Hematopoietic multipotent progenitor cell (in vitro differentiated cells): ENCODE measurements at places on chromosomes 5 and 9.
A peak's percentile ranks its signal among the peaks of the same experiment; 100 is the strongest.

- no peak for DNase-seq
Measured at GRCh38 chr9:77605449-77606220, 42.5 kb downstream of the GNA14 start.

GRCh38 chr5:60257596-60258271 is 364.2 kb upstream of the PDE4D start:
- no peak for DNase-seq

DNA sequence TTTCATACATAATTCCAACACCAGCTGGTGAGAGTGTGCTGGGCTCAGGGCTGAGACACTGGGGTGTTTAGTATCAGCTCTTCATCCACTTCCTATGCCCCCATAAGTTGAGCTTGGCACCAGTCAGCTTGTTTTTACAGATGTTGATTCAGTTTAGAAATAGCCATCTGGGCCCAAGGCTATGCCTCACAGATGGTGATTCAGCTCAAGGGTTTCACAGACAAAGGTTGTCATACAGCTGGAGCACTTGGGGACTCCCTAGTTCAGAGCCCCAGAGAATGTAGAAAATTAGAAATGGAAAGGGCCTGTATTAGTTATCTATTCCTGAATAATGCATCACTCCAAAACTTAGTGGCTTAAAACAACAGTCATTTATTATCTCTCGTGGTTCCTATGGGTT is 10.3 kb upstream of the CRHBP start:
- DNase-seq, result no peak

GRCh38 chr5:108380531-108381349 is 1.2 kb downstream of the FBXL17 start:
- DNase-seq, result no peak

DNA sequence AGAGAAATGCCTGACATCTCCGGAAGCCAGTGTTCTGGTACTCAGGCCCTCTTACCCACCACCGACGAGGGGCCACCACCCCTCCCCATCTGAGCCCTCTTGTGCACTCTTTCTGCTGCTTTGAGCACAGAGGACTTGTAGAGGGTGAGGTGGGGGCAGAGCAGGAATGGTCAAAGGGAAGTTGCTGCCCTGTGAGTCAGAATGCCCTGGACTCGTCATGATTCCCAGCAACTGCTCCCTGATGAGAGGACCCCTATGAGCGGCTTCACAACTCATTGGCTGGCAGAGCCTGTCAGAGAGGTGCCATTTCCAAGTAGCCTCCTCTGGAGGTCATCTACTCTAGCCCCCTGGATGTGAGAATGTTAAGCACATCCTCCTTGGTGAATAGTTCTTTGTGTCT is 845 bp downstream of the ECSCR start:
- DNase-seq, result no peak

GRCh38 chr5:160293901-160294561 is 18.3 kb downstream of the CCNJL start:
- no peak for DNase-seq

DNA sequence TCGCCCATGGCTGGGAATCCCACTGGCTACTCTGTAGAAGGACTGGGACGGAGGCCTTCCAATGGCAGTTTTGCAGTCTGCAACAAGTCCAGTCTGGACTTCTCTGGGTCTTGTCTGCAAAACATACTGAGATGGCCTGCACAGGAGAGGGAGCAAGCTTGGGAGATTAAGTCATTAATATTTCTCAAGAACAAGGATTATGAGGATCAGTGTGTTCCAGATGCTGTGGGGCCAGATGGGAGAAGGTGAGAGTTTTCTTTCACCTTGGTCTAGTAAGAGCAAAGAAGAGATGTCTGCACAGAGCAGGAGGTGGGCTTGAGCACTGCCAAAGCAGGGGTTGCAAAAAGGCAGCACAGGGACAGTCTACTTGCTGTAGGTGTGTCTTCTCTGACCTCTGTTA is at the start of gene PDE6A:
Gene PDE6A, minus strand, starts transcription at position 128 of the 400 bp plus-strand sequence. Its CDS starts 120 bp downstream, at position 8.
- no peak for DNase-seq

DNA sequence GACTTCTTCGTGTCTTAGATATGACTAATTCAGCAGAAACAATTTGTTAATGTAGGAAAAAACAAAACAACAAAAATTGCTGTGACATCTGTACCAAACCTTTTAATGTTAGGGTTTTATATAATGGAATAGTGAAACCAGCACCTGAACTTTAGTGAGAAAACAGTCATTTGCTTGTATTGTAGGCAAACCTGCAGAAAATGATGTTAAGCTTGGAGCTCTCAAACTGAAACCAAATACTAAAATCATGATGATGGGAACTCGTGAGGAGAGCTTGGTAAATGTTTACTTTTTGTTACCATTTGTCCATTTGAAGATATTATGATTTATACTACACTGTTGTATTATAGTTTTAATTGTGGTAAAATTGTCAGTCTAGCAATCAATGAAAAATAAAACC is 6.6 kb downstream of the UBLCP1 start:
- DNase-seq, result no peak

DNA sequence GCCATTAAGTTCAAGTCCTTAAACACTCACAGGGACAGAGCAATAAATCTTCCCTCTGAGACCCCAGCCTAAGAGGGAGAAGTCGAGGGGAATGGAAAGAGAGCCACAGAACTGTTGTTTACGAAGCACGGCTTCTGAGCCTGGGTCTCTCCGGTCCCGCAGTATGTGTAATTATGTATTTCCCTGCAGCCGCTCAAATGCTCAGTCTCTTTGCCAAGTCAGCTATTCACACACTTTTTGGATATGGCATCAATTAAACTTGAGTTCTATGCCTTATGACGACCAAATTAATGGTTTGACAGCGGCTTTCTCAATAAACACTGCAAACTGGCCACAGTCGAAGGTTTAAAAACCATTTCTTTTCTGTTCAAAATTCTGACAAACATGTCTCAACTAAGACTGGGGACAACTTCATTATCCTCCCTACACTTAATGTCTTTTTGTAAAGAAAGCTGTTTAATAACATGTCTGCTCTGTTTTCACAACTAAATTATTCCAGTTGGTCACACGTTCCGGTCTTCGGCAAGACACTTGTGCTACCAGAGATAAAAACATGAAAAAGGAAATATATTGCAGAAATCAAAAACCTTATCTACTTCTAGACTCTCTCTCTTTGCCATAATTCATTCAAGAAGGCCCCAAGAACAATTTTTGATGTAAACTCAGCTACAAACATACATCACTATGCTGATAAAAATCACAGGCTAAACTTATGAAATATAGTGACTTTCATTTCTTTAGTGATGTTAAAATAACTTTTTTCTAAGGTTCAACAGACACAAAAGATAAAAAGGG is 203.2 kb downstream of the GAPVD1 start:
- no peak for DNase-seq

DNA sequence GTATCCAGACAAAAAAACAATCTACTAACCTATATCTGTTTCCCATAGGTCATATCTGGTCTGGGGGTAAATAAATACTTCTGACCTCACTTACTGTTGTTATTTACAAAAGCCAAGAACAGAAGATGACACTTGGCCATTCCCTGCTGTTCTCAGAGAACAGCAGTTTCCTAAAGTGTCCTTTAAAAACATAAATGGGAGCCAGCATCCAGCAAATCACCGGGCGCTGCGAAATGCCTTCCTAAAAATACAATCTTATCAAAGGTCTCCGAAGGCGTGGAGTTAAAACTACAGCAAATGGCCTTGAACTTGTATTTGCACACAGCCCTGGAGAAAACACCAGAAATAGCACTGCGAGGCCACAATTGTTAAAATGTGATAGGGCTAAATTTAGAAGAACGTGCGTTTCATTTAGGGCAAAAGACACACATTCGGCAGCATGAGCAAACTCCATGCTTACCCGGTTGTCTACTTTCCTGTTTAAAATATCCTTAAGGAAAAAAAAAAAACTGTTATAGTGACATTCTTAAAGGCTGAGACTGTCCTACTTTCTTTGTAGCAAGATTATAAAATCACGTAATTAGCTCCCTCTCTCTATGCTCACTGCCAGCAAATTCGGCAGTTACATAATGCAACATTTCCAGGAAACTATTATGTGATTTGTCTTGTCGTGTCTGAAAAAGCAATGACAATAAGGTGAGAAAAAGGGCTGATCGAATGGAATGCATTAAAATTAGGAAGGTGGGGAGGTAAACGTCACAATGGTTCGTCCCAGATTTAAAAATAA is 1.5 kb downstream of the NFIL3 start:
- DNase-seq, result peak; percentile 24

DNA sequence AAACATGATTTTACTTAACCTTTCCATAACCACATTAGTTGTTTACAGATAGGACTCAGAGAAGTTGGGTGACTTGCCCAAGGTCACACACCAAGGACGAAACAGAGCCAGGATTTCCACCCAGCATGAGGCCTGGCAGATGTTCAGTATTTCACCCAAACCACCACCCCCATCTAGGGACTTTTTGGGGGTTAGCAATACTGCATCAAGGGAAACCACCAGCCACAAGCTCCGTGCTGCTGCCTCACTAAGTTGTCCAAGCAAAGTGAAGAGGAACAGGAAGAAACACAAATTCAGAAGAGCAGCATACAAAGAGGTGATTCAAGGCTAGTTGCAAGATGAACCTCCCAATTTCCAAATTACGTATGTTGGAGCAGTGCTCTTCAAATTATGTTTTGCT is 219.6 kb upstream of the RORB start:
- DNase-seq, result peak; percentile 36

DNA sequence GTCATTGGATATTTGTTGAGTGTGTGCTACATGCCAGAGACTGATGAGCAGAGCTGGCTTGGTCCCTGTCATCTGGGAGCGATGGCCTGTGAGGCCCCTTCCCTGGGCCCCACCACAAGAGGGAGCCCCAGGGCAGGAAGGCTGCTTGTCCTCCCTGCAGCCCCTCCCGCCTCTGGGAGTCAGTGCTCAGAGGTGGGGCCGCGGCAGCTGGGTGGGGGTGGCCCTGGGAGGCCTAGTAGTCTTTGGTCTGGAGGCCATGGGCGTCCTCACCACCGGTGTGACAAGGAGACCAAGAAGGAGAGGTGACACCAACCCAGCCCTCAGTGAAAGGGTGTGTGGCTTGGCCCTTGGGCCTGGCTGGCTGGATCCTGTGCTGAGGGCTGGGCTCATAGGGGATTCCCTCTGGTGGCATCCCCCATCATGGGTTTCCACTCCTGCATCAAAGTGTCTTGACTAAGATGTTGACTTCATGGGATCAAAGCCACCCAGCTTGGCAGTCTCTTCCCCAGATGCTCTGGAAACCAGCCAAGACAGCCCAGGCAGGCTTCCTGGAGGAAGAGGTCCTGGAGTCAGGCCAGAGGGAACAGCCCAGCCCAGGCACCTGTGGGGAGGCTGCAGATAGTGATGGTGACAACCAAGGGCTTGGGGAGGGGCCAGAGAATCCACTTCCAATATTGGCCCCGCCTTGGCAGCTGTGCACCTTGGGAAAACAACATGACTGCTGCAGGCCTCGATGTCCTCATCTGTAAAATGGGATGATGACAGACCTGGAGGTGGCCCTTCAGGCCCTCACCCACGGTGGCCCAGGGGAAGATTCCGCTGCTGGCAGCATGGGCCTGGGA is 166.7 kb downstream of the GAPVD1 start:
- peak; percentile 48 for DNase-seq

- peak; percentile 23 for DNase-seq
Measured at GRCh38 chr5:10552183-10553143, 11.4 kb upstream of the ANKRD33B start.

- DNase-seq, result no peak
Measured at GRCh38 chr5:173736923-173737412, 120.5 kb upstream of the BOD1 start.

DNA sequence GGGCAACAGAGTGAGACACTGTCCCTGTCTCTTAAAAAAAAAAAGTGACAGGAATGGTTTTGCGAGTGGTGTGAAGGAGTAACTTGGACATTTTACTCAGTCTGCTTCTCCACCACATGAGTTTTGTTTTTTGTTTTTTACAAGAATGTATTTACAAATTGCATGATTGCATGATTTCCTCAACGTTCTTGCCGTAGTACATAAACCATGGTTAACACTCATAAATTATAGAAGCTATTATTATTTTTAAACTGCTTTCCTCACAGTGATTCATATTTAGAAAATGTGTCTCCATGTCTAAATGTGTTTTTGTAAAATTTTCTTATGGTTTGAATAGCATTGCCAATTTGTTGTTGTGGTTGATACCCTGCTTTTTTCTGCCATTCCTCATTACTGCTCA is 220.0 kb downstream of the GOLPH3 start:
- no peak for DNase-seq

GRCh38 chr9:31700252-31701045 is 684.0 kb upstream of the ACO1 start:
- no peak for DNase-seq

DNA sequence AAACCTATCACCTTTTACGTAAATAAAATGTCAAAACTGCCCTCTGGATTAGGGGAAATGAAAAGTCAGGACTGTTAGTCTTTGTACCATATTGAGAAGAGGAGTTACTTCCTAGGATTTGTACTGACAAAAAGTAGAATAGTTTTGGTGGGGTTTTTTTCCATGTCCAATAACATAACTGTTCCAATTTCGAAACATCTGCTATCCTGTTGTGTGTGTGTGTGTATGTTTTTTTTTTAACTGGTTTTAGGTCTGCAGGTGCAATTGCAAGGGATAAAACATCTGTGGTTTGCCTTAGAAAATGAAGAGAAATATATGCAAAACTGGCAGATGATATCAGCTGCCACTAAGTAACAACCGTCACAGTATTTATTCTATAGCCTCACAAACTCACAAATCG is 506.8 kb downstream of the NFIB start:
- no peak for DNase-seq

DNA sequence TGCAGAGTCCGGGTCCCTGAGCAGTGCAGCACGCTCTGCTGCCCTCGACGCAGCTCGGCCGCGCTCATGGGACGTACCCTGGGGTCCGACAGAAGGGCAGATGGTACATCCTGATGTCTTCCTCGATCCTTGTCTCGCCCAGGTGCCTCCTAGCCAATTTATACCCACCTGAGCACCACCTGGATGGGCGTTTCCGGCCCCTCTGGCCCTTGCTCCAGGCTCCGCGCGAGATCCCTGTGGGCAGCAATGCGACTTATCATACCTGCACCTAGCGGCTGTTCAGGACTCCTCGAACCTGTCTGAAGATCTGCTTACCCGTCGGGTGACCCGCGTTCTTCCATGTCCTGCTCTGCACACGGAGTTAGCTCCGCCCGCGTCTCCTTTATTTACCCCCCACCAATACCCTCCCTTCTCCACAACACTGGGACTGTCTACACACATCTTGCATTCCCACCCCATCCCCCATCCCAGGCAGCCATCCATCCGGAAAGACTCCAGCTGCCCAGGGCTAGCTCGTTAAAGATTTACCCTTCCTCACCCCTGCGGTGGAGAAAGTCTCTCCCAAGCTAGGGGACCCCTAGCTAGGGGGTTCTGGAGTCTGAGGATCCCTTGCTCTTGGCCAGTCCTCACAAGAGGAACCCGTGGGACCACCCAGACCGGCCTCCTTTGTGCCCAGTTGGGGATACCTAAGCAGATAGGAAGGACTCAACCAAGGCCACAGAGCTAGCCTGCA is at the start of gene KIF12:
Gene KIF12, minus strand, starts transcription at position 357 of the 733 bp plus-strand sequence. Its CDS starts 16 bp downstream, at position 341.
- DNase-seq, result no peak

GRCh38 chr5:40276426-40277102 is 403.2 kb upstream of the PTGER4 start:
- no peak for DNase-seq
